ENCODE measurements at places on chromosomes 2 and 18. TPM values are rescaled to one million over a fixed set of nuclear protein-coding genes. Genes with fewer than 3 reads are reported as not detected.

DNA sequence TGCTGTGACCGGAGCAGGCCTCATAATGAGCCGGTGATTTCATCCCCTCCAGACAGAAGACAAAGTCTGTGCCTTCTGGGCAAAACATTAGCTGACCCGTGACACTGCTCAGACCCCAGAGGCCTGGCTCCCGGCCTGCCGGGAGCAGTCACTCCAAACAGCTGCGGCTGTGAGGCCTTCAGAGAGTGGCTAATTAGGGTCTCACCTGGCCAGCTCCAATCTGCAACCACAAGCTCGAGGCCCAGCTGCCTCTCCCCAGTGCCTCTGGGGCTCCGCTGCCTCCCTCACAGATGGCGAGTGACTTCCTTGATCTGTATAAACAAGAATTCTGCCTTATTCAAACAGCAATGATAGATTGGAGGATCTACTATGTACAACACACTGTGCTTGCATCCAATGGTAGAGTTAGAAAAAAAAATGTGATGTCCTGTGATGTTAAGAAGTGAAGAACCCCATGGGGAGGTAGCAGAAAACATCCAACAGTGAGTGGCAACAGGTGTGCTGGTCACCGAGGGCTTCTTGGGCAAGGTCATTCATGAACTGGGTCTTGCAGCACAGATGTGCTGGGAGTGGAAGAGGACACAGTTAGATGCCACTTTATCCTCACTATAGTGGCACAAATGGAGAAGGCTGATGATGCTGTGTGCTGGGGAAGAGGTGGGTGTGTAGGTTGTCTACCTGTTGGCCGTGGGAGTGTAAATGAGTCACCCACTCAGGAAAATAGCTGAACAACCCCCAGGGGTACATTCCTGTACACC lies 98.2 kb upstream of the ASAP2 start:
- DNase-seq, result no peak

- no peak for DNase-seq
Observed at GRCh38 chr2:220365023-220365422, 737.6 kb downstream of the SLC4A3 start.

The ESPNL gene
- 1.5 TPM for total RNA-seq

- DNase-seq, result peak; percentile 61
Observed at GRCh38 chr2:149037851-149038250, 648 bp upstream of the LYPD6B start.

DNA sequence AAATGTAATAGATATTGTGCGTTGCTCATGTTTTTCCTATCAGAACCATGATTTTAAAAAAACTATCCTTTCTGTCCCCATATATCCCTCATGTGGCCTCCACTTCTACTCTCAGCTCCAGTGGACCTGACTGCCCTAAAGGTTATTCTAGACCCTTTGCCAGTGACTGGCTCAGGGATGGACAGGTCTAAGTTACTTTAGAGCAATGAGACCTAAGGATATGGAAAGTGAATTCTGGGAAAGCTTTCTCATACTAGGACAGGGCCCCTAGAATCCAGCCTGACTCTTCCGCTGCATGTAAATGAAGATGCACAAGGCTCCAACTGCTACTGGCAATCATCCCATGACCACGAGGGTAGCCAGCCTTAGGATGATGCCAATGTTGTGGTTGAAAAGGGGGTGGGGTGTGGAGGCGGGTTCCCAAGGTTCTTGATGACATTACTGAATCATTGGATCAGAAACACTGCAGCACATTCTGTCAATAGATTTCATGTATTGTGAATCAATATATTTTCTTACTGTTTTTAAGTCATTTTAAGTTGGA lies 21.3 kb downstream of the C2orf69 start:
- no peak for DNase-seq

The HOXD8 gene
- total RNA-seq, result not detected

GRCh38 chr18:57080479-57080878 lies 66.4 kb upstream of the BOD1L2 start:
- no peak for DNase-seq

DNA sequence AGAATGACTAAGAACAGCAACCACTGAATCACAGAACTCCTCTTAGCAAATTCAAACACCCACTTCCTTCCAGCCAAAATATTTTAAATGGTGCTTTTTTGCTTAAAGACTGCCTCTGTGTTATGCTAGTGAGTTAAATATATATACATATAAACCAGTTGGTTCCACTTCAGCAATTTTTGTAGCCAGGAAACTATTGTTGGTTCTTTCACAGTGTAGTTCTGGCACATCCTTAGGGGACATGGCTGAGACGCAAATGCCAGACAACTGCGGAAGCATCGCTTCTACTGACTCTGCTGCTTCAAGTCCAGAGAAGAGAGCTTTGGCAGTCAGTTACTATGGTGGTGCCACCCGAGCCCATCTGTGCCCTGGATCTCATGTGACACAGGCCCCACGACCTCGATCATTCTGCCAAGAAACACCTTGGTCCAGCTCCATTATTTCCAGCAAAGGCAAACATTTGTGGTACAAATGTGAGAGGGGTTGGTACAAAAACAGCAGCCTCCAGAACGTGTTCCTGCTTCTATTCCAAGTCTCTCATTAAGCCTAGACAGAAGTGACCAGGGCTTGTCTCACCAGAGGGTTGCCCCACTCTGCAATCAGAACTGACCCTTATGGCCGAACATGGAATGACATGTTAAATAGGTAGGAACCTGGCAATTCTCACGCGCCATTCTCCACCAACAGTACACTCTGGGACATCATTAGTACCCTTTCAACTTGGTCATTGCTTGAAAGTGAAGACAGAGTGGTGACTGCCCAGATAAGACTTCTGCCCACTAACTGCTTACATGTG lies 117.8 kb upstream of the NRP2 start:
- peak; percentile 10 for DNase-seq

- DNase-seq, result no peak
Observed at GRCh38 chr2:171629113-171629512, 58.2 kb upstream of the DYNC1I2 start.

Measured in H7 (cell line).